ENCODE measurements at places on chromosomes 11 and 22.

DNA sequence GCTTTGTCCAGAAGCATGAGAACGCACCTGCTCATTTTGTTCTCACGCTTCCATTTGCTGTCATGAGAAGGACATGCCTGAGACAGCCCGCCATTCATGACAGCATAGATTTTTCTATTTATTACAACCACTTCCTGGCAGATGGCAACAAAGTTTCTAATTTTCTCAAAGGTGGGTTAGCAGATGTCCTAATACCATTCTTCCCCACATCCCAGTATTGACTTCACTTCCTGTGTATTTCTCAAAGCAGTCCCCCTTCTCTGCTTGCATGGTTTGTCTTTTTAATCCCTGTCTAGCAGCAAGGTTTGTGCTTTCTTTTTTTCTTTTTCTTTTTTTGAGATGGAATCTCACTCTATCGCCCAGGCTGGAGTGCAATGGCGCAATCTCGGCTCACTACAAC lies 94.3 kb downstream of the ISX start:
- DNase-seq, result no peak

DNA sequence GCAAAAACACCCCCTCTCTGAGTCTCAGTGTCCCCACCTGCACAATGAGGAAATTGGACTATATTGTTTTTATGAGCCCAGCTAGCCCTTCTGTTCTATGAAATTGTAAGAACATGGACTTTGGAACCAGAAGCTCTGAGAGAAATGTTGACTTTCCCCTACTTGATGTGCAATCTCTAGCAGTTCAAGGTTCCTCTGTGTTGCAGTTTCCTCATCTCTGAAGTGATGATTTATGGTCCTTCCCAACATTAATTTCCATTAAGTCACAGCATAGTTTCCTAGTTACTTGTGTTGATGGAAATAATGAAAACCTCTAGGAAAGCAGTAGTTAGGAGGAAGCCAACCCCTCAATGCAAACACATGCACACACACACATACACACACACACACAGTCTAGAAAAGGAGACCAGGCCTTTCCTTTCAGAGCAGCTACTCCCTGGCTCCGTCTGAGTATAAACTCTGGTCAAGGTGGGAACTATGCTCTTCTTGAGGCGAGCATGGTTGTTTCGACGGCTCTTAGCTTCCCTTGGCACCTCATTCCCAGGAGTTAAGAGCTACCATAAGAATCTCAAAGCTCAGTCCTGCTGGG lies 518.4 kb downstream of the SOX6 start:
- DNase-seq, result no peak

DNA sequence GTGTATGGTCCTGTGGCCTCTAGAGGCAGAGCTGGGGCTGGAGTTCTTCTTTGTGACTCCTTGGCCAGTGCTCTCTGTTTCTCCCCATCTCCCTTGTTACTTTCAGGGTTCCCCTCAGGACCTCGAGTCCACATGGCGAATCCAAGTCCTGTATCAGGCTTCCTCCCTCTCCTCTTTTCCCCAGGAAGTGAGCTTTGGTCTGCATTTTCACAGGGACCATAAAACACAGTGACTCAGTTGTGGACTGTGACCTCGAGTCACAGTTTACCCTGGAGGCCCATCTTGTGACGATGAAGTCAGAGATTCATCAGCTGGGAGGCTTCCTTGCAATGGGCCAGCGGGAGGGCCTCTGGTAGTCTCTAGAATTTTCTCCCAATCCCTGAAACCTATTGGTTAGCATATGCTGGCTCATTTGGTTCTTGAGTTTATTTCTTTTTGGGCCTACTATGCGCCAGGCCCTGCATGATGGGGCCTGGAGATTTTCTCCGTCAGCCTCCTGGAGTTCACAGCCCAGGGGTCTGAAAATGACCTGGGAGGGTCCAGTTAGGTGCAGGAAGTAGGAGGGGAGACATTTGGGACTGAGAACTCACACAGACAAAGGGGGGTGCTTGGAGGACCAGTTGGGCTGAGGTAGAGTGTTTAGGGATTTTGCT lies 100.8 kb downstream of the KIAA1671 start:
- no peak for DNase-seq

- peak; percentile 63 for DNase-seq
These were observed 8.6 kb downstream of the DNHD1 start for GRCh38 chr11:6505577-6506240.

DNA sequence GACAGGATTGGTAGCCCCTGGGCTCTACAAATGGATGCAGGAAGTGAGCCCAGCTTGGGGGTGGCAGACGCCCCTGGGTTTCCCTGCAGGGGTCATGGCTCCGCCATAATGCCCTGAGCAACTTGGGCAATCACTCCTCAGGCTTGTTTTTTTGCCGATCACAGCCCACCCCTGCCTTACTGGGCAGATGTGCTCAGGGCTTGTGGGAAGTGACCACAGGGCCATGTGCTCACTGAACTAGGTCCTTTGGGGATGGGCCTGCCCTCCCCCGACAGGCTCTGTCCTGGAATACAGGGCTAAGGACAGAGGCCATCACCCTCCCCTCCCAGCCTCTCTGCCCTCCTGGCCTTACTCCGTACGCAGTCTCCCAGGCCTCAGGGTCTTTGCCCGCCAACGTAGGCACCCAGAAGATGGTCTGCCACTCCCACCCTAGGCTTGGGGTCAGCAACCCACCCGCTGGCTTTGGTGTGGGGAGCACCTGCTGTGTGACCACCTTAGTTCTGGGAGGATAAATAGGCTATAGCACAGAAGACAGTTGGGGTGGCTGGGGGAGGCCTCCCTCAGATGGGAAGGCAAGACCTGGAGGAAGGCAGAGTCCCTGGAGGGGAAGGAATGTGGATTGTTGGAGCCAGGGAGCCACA lies 3.8 kb downstream of the RPLP2 start:
- no peak for DNase-seq

DNA sequence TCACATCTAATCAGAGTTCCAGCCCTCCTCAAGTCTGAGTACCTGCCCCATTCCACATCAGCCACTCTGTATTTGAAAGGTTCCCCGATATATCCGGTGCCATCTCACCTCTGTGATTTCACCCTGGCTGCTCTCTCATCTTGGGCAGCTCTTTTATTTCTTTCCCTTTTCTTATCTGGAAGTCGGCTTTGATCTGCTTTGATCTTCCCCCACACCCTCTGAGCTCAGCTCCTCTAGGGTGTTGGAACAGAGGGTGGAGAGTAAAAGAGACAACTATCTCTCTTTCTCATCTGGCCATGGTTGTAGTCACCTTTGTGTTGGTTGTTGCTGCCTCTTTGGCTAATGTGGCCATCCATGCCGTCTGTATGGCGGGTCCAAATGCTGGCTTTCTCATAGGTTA lies 108.3 kb downstream of the ENTHD1 start:
- no peak for DNase-seq

DNA sequence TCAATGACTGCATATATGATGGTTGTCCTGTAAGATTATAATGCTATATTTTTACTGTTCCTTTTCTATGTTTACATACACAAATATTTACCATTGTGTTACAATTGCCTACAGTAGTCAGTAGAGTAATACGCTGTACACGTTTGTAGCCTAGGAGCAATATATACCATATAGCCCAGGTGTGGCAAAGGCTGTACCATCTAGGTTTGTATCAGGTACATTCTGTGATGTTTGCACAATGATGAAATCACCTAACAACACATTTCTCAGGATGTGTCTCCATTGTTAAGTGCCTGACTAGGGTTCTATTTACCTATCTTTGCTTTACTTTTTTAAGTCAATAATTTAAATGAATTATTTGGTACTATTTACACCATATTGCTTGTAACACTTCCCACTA lies 21.9 kb downstream of the PRR5L start:
- no peak for DNase-seq

DNA sequence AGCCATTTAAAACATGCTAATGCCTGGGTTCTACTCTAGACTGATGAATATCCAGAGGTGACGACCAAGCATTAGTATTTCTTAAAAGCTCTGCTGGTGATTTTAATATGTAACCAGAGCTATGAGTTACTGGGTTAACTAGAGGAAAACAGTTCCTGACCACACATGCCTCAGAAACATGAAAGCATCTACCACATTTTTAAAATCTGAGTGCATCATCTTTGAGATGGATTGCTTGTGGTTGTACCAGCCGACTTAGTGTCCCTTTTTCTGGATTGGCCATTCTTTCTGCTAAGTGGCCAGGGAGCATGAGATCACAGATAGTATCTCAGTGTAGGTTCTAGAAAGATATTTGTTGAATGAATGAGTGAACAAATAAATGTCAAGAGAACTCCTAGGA lies 152.4 kb downstream of the NTM start:
- peak; percentile 42 for DNase-seq

DNA sequence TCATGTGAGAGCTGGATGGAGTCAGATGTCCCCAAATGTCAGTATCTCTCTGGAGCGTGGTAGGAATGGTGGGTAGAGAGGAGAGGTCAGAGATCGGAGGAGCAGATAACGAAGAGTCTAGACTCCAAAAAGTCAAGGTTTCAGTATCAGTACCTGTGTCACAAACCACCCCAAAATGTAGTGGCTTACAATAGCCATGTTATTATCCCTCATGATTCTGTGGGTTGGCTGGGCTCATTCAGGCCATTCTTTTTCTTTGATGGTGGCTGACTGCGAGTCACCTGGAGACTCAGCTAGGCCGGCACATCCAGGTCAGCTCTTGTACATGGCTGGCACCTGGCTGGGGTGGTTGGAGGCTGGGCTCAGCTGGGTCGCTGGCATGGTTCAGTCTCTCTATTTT lies 7.3 kb upstream of the SSTR3 start:
- DNase-seq, result no peak

- DNase-seq, result peak; percentile 97
These were observed 10.9 kb upstream of the HBE1 start for GRCh38 chr11:5280582-5281102.

DNA sequence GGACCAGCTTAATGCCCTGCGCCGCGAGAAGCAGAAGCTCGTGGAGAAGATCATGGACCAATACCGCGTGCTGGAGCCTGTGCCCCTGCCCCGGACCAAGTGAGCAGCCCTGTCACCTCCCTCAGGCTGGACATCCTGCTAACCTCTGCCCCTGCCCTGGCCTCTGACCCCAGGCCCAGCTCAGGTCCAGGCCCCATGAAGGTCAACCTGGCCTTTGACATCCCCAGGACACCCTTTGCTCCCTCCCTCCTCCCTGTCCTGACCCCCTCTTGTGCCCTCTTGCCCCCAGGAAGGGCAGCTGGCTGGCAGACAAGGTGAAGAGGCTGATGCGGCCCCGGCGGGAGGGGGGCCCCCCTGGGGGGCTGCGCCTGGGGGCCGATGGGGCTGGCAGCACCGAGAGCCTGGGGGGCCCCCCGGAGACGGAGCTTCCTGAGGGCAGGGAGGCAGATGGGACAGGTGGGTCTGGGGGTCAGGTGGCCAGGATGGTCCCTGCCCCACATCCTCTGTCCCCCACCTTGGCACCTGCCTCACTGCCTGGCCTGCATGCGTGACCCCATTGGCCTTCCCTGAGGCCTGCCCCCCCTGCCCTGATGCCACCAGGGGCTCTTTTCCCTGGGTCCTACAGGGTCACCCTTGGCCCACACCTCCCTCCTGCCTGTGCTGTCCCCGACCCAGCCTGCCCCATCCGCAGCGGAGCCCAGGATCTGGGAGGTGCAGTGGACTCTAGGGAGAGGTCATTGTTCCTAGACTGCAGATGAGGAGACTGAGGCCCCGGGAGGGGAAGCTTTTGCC lies 5.1 kb upstream of the RPS6KA4 start:
- DNase-seq, result no peak

- DNase-seq, result no peak
These were observed 50.5 kb downstream of the SCUBE1 start for GRCh38 chr22:43292630-43293018.

- peak; percentile 45 for DNase-seq
These were observed 19.3 kb downstream of the ENDOD1 start for GRCh38 chr11:95108671-95109551.

- DNase-seq, result peak; percentile 61
These were observed 28.5 kb downstream of the ZNF280B start for GRCh38 chr22:22479999-22480532.

DNA sequence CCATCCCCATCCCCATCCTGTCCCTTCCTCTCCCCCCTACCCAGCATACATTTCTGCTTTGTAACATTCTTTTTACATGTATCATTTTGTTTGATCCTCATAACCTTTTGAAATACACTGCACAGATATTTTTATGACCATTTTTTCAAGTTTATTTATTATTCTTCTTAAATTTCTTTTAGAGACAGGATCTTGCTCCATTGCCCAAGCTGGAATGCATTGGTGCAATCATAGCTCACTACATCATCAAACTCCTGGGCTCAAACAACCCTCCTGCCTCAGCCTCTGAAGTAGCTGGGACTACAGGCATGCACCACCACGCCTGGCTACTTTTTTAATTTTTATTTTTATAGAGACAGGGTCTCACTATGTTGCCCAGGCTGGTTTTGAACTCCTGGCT lies 99.4 kb upstream of the AKIP1 start:
- DNase-seq, result peak; percentile 77

- peak; percentile 25 for DNase-seq
These were observed 19.4 kb upstream of the CABP7 start for GRCh38 chr22:29700206-29700899.

GRCh38 chr11:3135481-3136440 lies 29.3 kb downstream of the OSBPL5 start:
- DNase-seq, result no peak

DNA sequence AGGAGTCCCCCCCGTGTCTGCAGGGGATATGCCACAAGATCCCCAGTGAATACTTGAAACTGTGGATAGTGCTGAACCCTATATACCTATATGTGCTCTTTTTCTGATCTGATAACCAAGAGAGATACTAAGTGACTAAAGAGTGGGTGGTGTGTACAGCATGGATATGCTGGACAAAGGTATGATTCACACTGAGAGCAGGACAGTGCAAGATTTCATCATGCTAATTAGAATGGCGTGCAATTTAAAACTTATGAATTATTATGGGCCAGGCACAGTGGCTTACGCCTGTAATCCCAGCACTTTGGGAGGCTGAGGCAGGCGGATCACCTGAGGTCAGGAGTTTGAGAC lies 90.2 kb upstream of the ALKBH3 start:
- DNase-seq, result peak; percentile 48

- DNase-seq, result no peak
These were observed at the start of gene LSP1 for GRCh38 chr11:1852877-1853276. Gene LSP1, plus strand, starts transcription at chr11:1853084. Its CDS starts 61 bp downstream, at chr11:1853145.

- DNase-seq, result no peak
These were observed 22.6 kb downstream of the KCNJ5 start for GRCh38 chr11:128913806-128914205.

DNA sequence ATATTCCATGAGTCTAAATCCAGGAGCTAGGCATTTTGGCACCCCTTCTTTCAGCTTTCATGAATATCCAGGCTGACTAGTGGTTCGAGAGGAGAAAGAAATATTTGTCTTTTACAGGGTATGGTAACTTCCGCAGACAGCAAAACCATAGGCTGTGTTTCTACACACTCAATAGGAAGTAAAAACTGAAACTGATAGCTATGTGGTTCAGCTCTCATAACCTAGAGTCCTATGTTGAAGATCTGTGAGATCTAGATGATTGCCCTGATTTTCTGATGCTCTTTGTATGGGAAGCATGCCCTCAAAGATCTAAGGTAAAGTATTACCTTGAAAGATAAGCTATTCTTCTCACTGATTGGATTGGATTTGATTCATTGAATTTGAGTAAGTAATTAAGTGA lies 118.3 kb downstream of the CD44 start:
- DNase-seq, result no peak

Measured in fibroblast of upper back skin (primary cell).